ENCODE measurements at places on chromosomes 11 and 22.

GRCh38 chr11:66586136-66586535 is 6.7 kb downstream of the CCDC87 start:
- no peak for DNase-seq

DNA sequence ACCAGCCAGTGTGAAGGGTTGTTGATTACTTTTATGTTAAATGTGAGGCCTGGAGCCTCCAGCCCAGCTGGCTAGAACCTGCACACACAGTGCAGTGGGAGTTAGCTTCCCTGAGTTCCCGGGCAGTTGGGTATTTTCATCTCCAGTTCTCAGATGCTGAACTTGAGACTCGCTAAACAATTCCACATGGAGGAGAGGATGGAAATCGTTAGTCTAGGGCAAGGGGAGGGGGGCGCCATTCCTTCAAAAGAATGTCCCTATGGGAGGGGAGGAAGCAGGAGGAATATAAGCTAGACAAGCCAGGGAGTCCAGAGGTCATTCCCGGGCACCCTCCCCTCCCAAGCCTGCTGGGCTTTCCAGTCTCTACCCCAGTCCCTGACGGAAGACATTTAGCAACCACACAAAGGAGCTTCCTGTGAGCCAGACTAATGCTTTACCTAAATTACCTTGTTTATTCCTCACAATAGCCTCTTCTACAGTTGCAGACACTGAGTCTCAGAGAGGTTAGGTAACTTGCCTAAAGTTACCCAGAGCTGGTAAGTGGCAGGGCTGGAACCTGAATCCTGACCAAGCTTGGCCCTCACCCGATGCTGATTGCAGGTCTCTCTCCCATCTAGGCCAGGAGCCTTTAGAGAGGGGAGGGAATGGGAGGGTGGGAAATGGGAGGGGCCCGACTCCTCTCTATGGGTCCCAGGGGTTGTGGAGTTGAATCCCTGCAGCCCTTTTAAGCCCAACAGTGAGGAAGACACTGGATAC is 1.9 kb upstream of the TSKU start:
- no peak for DNase-seq

GRCh38 chr11:95363708-95364107 is 132.7 kb upstream of the SESN3 start:
- no peak for DNase-seq

DNA sequence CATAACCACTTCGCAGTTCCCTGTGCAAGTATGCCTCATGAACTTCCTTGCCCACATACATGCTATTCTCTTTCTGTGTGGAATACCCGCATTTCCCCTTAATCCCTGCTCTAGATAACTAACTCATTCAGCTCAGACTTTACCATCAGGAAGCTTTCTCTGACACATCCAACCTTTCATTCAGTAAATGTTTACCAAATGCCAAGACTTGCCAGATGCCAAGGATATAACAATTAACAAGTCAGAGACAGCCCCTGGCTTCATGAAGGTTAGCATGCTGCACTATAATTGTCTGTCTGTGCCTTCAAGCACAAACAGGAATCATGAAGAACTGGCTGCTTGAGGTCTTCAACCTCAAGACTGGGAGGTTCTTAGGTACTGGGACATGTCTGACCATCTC is 71.2 kb upstream of the GDPD4 start:
- DNase-seq: no peak

GRCh38 chr11:102497061-102497460 is 33.5 kb downstream of the MMP7 start:
- DNase-seq: no peak

DNA sequence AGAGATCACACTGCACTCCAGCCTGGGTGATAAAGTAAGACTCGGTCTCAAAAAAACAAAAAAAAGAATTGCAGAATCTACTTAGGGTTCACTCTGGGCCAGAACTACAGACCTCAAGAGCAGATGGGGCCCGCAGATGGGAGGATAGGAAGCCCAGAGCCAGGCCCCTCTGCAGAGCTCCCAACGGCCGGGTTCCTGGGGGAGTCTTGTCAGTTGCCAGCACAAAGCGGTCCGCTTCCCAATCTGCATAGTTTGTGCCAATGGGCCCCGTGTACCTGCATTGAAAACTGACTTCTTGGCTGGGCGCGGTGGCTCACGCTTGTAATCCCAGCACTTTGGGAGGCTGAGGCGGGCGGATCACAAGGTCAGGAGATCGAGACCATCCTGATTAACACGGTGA is 1.7 kb upstream of the CHID1 start:
- DNase-seq: no peak

DNA sequence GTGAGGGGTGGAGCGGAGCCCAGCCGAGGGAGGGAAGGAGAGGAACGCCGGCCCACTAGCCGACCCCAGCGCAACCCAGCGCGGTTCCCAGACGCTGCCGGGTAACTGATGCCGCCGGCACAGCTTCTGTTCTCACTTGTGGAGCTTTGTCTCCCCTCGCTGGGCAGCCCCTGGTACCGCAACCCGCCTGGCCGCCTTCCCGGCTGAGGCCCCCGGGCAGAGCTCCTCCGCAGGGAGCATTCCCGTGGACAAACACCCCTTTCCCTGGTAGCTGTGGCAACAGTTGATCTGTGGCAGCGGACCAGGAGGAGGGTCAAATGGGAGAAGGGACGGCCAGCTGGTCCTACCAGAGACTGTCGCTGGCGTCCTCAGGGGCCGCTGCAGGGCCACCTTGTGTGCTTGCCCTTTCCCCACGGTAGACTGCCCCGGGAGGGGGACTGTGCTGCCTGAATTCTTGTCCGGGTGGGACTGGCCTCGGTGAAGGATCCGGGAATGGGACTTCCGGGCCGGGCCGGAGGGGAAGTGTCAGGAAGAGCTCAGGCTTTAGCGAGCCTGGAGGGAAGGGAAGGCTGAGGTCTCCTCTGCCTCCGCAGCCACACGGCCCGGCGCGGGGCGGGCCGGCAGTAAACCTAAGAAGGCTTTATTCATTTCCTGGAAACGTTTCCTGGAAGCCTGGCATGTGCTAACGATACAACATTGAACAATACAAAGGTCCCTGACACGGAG is 468.0 kb downstream of the OPCML start:
- no peak for DNase-seq

DNA sequence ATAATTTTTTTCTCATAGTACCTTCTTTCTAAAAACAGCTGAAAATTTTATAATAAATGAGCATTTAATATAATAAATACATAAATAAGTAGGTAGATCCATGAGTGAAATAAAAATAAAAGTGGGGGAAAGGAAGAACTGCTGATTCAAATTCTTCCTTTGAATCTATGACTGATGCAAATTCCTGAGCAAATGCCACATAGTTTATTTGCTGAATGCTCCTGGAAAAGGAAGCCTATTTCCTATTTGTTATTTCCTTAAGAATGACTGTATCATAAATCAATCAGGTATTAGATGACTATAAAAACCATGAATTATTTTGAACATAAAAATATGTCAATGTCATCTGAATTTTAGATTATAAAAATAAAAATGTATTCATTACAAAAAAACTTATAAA is 16.6 kb downstream of the BTBD10 start:
- no peak for DNase-seq

DNA sequence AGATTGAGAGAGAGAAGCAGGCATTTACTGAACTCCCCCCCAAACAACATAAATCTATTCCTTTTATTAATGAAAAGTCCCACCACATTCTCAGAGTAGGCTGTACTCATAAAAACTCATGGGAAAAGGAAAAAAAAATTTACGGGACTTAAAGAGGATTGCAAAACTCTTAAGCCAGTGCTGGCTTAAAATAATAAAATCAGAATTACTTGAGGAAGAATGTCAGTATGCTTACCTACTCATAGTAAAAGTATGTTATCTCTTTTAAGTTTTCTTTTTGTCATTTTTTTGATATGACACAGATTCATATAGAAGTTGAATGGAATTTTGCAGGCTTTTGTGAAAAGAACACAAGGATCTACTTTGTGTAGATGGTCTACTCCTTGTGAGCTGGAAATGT is 126.3 kb downstream of the LUZP2 start:
- no peak for DNase-seq

DNA sequence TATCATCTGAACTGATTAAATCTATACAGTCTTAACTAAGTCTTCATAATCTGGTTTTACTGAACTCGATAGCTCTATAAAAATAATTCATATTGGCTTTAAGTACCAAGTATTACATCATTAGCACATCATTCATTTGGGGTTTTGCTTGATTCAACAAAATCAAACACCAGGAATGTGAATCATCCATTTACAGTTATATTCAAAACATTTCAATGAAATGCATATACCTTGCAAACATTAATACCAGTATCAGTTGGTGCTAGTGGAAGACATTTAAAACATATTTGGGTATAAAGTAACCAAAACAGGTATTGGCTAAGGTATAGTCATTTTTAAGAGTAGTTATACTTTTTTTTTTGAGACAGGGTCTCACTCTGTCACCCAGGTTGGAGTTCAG is 12.2 kb upstream of the CCDC89 start:
- no peak for DNase-seq

- DNase-seq: no peak
These were observed 5.4 kb downstream of the PCF11 start for GRCh38 chr11:83162377-83162776.

DNA sequence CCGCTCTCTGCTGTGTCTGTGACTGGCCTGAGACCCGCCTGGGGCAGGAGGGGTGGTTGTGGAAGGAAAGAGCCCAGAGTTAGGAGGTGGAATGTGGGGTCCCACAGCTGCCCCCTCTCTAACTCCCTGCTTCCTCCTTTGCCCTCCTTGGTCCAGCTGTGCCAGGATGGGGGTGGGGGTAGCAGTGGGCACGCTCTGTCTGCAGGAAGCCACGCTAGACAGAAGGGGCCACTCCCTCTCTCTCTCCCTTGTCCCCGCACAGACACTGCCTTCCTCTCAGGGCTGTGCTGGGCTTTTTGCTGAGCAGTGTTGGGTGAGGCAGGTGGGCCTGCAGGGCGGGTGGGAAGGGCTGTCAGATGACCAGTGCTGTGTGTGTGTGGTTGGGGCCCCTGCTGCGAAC is 2.0 kb upstream of the SOX10 start:
- no peak for DNase-seq

DNA sequence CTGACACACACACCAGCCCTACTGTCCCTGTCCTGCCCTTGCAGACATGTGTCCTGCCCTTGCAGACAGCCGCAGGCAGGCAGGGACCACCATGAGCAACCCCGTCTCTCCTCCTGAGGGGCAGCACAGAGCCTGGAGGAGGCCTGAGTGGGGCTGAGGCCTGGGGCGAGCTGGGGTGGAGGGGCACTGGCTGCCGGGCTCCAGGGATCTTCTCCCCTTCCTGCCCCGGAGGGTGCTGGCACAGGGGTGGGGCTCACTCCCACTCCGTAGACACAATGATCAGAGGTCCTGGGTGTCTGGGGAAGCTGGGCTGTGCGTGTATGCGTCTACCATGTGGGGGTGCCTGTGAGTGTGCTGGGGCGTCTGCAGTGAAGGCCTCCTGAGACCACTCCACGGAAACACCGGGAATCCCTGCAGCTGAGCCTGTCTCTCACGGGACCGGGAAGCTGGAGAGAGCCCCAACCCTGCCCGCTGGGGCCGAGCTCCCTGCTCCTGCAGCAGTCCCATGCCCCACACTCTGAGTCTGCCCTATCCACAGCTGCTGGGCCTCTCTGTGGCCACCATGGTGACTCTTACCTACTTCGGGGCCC is 588 bp downstream of the TSPAN32 start:
- no peak for DNase-seq

- DNase-seq: no peak
These were observed 33.0 kb downstream of the LRRC10B start for GRCh38 chr11:61541598-61541997.

- no peak for DNase-seq
These were observed 21.8 kb downstream of the PRR5 start for GRCh38 chr22:44723801-44724200.

GRCh38 chr11:61538636-61538961 is 30.1 kb downstream of the LRRC10B start:
- DNase-seq: no peak

GRCh38 chr11:92253421-92253820 is 28.8 kb downstream of the FAT3 start:
- no peak for DNase-seq

GRCh38 chr11:125802387-125802786 is 14.5 kb downstream of the PATE3 start:
- DNase-seq: no peak

GRCh38 chr11:128399251-128400121 is 187.9 kb downstream of the ETS1 start:
- no peak for DNase-seq

DNA sequence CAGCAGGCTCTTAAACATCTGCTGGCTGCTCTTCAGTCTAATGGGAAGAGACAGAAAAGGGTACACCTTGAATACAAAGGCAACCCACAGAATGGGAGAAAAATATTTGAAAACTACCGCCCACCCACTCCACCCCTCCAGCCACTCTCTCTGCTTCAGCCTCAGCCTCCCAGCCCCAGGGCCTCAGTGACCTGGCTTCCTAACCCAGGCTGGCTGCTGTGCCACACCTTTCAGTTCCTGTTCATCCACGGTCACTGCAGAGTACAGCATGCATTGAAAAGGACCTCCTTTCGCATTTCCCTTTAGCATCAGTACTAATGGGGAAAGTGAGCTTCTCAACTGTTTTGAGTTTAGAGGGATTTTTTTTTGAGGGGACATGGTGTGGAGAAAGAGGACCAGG is 28.8 kb upstream of the SERPIND1 start:
- DNase-seq: no peak

DNA sequence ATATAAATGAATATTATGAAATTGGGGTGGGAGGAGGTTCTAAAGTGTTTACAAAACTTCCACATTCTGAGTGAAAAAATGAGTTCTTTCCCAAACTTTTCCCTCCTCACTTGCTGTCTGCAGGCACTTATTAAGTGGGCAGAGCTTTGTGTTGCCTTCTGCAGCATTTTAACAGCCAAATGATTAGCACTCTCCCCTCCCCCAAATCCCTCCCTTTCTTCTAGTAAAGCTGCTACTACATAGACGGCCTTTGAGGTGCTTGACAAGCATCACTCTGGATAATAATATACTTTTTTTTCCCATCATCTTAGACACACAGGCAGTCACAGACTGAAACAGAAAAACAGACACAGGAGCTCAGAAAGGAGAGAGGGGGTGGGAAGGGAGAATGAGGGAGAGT is 493.5 kb downstream of the DLG2 start:
- DNase-seq: no peak

DNA sequence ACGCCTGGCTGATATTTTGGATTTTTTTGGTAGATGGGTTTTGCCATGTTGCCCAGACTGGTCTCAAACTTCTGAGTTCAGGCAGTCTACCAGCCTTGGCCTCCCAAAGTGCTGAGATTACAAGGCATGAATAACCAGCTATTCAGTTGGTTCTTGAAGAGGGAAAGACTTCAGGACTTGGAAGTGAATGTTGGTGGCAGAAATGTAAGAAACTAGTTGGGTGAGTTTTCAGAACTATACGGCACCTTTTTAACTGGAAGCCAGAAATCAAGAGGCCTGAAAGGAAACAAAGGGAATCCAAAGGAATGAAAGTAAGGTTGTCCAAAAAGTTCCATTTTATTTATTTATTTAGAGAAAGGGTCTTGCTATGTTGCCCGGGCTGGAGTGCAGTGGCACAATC is 2.9 kb downstream of the POGLUT3 start:
- no peak for DNase-seq

GRCh38 chr11:106326087-106326486 is 248.6 kb downstream of the AASDHPPT start:
- DNase-seq: no peak

GRCh38 chr22:27639248-27640086 is 162.1 kb downstream of the MN1 start:
- DNase-seq: no peak

GRCh38 chr11:106463796-106464201 is 386.3 kb downstream of the AASDHPPT start:
- no peak for DNase-seq

GRCh38 chr11:120306519-120307242 is 18.4 kb upstream of the TLCD5 start:
- no peak for DNase-seq
